ENCODE measurements at places on chromosomes 16 and 17. TPM values are rescaled to one million over a fixed set of nuclear protein-coding genes. Genes with fewer than 3 reads are reported as not detected.

- H3K4me1 ChIP-seq, result no peaks in the 10 kb centered on the region
- no peaks in the 10 kb centered on the region for H3K36me3 ChIP-seq
- peak overlapping the region; percentile 69 for H3K27ac ChIP-seq
- DNase-seq, result peak; percentile 78
Measured at GRCh38 chr17:7549401-7550055, 670 bp downstream of the TNFSF12 start.

ASPHD1 gene
- total RNA-seq, result 0.48 TPM

DNA sequence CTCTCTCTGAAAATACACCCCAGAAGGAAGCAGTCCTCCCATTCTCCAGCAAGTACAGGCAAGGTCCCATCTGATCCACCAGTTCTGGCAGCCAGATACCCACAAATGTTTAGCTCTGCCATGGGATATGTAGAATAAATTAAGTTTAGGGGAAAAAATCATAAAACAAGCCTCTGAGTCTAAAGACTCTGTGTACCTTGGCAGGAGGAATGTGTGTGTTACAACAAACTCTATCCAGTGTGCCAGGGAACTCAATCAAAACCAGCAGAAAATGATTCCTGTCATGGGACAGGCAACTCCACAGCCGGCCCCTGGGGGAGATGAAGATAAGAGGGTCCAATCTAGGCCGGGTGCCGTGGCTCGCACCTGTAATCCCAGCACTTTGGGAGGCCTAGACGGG is 73.4 kb downstream of the MRM3 start:
- DNase-seq, result no peak
- no peak overlapping the region for H3K4me3 ChIP-seq
- H3K27ac ChIP-seq, result no peak overlapping the region
- no peaks in the 10 kb centered on the region for H3K36me3 ChIP-seq
- H3K4me1 ChIP-seq, result no peaks in the 10 kb centered on the region

- no peaks in the 10 kb centered on the region for H3K27me3 ChIP-seq
Measured at GRCh38 chr17:57464191-57464864, 208.0 kb downstream of the MSI2 start.

Data from aorta (tissue), 5 donors.